Osteocyte (in vitro differentiated cells): ENCODE measurements at places on chromosomes 12 and 14. TPM values are rescaled to one million over a fixed set of nuclear protein-coding genes. Genes with fewer than 3 reads are reported as not detected.

DNA sequence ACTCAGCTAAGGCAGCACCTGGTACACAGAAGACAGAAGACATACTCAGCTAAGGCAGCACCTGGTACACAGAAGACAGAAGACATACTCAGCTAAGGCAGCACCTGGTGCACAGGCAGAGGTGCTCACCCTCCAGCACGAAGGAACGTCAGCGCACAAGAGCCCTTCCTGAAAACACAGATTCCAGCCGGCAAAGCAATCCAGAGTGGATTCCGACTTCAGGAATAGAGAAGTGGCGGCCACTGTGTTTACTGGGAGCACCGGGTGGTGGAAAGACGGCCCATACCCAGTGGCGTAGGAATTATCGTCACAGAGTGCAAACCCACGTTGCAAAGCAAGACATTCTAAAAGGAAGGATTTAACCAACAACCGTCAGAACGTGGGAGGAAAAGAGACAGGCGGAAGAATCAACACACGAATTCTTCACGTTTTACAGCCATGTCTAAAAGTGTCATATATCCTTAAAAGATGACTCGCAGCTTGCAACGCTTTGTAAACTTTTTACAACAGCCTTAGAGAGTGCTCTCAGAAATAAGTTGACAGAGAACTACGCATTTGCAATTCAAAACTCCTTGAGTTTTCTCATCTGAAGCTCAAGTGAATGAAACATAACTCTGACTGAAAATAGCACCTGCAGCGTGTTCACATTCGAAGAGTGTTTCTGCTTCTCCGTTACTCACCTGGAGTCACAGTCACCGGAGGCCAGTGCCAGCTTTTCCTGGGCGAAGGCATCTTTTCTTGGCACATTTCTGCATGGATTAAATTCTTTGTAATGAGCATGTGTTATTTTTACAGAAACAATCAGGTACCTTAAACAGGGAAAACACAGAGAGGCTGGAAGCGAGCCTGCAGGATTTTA, 55.8 kb upstream of the GALNT9 start:
- H3K4me1 ChIP-seq: no peaks in the 10 kb centered on the region
- no peak overlapping the region for H3K27ac ChIP-seq
- peaks cover 19% of the 10 kb centered on the region for H3K27me3 ChIP-seq
- no peaks in the 10 kb centered on the region for H3K36me3 ChIP-seq
- no peak for DNase-seq

DNA sequence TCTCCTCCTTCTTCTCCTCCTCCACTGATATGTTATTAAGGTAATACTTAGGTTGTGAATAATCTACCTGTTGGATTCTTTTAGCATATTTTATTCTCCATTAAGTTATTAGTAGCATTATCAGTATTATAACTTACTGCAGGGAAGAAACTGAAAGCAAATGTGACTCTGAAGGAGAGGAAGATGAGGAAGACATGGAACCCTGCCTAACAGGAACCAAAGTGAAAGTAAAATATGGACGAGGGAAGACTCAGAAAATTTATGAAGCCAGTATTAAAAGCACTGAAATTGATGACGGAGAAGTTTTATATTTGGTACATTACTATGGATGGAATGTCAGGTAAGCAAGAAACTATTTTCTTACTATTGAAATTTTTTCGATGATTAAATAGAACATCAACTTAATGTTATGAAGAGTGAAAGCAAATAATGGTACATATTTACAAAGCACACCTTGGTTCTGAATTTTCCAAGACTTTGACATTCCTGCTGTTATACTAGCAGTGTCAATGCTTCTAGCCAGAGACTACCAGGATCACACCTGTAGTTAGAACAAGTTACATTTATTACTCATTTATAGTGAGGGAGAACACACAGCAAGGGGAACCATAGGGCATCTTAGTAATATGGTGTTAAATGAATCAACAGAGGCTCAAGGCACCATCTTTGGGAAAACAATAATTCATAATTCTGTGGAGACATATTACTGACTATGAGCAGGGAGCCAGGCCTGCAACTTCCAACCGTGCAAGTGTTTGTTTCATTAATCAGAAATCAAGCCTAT, 42.0 kb upstream of the TOMM20L start:
- peaks cover 37% of the 10 kb centered on the region for H3K36me3 ChIP-seq
- peak overlapping the region; percentile 10 for H3K4me3 ChIP-seq
- no peak for DNase-seq
- H3K27ac ChIP-seq: peak overlapping the region; percentile 42
- H3K27me3 ChIP-seq: no peaks in the 10 kb centered on the region

- DNase-seq: no peak
- no peaks in the 10 kb centered on the region for H3K27me3 ChIP-seq
- H3K36me3 ChIP-seq: no peaks in the 10 kb centered on the region
- H3K4me3 ChIP-seq: no peak overlapping the region
Measured at GRCh38 chr12:86666316-86666715, 410.1 kb upstream of the MGAT4C start.

DNA sequence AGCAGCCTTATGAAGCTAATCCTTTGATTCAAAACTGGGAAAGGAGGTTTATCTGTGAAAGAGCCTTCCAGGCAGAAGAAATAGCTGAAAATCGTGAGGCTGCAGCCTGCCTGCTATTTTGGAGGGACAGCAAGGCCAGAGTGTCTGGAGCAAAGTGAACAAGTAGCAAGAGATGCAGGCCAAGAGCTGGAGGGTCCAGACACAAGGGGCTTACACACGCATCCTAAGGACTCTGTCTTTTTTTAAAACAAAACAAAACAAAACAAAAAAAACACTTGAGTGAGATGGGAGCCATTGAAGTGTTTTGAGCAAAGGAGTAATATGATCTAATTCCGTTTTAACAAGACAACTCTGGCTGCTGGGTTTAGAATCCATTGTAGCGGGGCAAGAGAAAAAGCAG, 76.4 kb upstream of the BCAT1 start:
- no peaks in the 10 kb centered on the region for H3K36me3 ChIP-seq
- no peak for DNase-seq
- H3K4me3 ChIP-seq: no peak overlapping the region
- H3K27me3 ChIP-seq: no peaks in the 10 kb centered on the region

DNA sequence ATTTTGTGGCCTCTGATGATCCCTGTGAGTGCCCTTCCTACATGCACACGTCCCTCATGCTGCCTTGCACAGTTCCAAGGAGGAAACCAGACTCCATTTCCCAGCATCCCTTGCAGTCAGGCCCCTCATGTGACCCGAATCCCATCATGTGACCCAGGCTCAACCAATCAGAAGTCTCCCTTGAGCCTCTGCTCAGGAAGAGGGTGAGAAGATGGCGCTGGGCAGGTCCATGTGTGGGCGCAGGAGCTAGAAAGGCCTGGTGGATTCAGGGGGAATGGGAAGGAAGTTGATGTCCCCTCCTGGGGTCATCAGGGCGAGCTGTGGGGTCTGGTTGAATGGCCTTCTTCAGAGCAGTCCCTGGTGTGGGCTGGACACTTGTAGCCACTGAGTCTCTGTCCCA, 240.5 kb downstream of the ADGRD1 start:
- no peak overlapping the region for H3K4me3 ChIP-seq
- H3K27ac ChIP-seq: no peak overlapping the region
- DNase-seq: no peak
- H3K27me3 ChIP-seq: peaks cover 12% of the 10 kb centered on the region
- no peaks in the 10 kb centered on the region for H3K4me1 ChIP-seq
- no peaks in the 10 kb centered on the region for H3K36me3 ChIP-seq

Gene NID2
- total RNA-seq: 58.5 and 62.9 TPM in 2 replicates

Gene TTC6
- total RNA-seq: not detected in 2 replicates
